Fibroblast of mammary gland (primary cell): ENCODE measurements at places on chromosomes 12 and 14.

GRCh38 chr12:49348781-49349180, 2.1 kb downstream of the DNAJC22 start:
- DNase-seq = no peak

DNA sequence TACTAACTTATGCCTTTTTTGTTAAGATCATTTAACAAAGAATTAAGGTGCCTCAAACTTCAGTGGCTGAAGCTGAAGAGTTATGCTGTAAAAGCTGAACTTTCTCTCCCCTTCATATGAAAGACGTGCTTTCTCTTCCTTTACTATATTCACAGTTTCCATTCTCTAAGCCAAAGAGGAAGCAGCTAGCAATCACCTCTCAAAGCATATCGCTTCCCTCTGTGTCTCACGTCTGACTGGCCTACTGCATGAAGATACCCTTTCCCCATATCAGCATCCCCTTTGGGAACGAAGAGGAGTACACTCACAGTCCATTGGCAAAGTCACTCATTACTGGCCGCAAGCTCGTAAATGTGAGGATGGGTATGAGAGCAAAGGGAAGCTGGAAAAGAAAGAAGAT, 34.9 kb downstream of the SLC11A2 start:
- DNase-seq = no peak

- no peak for DNase-seq
Observed at GRCh38 chr12:67797753-67798152, 149.2 kb downstream of the DYRK2 start.

- no peak for DNase-seq
Observed at GRCh38 chr12:91154131-91154530, 28.5 kb downstream of the DCN start.

GRCh38 chr14:20470603-20470901, 1.3 kb downstream of the PNP start:
- DNase-seq = no peak

DNA sequence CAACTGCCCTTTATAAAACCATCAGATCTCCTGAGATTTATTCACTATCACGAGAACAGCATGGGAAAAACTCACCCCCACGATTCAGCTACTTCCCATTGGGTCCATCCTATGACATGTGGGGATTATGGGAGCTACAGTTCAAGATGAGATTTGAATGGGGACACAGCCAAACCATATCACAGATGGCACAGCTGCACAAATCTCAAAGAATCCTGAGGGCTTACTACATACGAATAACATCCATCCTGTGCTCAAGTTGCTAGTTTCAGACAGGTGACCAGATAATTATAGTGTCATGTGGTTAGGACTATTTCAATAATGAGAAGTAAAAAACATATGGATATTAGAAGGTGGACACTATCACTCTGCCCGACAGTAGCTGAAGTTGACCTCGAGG, 211.2 kb downstream of the NUAK1 start:
- no peak for DNase-seq

DNA sequence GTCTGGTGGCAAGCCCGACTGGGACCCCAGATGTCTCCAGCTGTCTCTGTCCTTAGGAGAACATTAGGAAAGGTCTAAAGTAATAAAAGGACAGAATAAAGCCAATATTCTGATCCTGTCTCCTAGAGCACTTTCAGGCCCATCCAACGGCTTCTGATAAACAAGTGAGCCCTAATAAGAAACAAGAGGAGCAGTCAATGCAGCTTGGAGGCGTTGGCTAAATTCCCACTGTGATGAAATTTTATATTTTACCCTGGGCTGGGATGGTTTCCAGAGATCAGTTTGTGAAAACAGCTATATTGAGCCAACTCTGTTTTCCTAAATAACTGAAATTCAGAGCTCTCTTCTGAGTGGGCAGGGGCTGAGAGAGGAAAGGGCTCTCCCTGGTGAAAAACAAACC, 55.5 kb upstream of the SRRM4 start:
- DNase-seq = no peak

- no peak for DNase-seq
Observed at GRCh38 chr14:80955416-80955941, at the start of gene TSHR. TSS of gene TSHR (plus strand) at chr14:80955621. CDS start at chr14:80955681, 60 bp downstream.

DNA sequence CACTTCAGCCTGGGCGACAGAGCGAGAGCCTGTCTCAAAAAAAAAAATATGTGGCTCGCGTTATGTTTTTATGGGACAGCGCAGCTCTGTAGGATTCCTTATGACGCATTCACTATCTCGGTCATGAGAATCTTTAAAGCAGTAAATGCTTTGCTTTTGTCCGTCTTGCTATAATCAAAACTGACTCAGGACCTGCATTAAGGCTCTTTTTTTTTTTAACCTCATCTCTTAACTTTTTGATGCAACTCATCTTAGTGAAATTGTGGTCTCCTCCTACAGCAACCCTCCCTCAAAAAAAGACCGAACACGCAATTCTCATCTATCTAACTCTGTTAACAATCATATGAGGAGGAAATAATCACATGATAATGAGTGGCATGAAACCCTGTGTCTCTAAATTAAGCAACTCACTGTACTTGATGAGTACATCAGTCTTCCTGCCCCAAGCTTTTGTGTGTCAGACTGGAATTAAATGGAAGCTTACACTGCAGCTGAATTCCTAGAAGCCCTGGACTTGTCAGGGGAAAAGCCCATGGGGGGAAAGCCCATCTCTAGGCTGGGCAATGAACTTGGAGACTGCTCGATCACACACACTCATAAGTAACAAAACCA, 4.3 kb downstream of the P2RX4 start:
- peak; percentile 71 for DNase-seq
